Stimulated activated CD8-positive, alpha-beta memory T cell treated with anti-CD3 and anti-CD28 coated beads, Interleukin-15, amount 100 ng/mL, for 4 hours (primary cell): ENCODE measurements at places on chromosomes 12 and 14.
A peak's percentile ranks its signal among the peaks of the same experiment; 100 is the strongest.

- DNase-seq: no peak
Measured at GRCh38 chr14:59028476-59029202, 159.8 kb upstream of the DAAM1 start.

DNA sequence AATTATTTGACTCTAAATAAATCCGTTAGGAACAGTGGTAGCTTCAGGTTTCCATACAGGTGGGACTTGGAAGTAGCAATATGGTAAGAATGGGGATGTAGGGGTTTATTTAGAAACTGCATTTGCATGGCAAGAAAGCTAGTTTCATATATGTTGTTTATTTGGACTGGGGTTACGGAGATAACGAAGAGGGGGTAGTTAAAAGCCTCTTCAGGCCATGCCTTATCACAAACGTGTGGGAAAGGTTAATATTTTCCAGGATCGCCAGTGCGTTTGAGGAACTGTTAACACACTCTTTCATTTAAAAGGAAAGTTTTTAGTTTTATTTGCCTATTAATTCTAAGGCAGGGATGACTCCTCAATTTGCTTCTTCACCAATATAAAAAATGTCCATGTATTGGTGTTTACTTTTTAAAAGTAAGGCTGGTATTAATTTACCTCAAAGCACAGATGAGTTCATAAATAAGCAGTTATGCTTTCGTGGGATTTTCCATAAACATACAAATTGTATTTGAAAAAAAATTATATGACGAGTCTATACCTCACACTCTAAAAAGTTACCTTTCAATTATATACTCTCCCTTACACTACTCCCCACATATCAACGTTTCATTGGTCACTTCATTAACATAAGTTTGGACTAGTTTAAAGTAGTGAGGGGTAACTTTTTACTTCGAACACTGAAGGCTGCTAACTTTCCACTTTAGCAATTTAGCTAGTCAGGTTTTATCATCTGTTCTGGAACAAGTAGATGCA, 814 bp downstream of the RAB2B start:
- no peak for DNase-seq

DNA sequence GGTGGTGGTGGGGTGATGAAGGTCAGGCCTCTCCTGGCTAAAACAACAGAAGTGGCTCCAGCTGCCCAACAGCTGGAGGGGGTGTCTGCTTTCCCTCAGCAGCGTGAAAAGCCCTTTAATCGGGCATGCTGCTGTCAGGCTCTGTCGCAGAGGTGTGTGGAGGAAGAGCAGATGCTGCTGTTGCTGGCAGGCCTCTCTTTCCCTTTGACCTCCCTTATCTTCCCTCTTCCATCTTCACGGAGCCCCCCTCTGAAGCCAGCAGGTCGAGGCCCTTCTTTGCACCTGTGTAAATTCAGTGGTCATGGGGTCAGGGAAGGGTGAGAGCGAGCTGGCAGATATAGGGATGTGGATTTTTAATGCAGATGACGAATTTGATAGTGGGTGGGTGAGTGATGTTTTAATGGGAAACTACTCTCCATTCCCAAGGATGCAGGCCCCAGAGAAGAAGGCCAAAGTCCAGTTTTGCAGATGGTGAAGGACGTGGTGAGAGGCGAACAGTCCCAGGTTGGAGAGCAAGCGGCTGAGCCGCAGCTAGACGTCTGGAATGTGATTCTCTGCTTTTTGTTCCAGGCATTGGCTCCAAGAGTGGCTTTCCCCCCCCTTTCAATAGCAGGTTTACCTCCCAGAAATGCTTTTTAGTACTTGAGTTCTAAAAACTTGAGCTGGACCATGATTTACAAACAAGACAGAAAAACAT, 64.0 kb downstream of the SMOC1 start:
- no peak for DNase-seq

DNA sequence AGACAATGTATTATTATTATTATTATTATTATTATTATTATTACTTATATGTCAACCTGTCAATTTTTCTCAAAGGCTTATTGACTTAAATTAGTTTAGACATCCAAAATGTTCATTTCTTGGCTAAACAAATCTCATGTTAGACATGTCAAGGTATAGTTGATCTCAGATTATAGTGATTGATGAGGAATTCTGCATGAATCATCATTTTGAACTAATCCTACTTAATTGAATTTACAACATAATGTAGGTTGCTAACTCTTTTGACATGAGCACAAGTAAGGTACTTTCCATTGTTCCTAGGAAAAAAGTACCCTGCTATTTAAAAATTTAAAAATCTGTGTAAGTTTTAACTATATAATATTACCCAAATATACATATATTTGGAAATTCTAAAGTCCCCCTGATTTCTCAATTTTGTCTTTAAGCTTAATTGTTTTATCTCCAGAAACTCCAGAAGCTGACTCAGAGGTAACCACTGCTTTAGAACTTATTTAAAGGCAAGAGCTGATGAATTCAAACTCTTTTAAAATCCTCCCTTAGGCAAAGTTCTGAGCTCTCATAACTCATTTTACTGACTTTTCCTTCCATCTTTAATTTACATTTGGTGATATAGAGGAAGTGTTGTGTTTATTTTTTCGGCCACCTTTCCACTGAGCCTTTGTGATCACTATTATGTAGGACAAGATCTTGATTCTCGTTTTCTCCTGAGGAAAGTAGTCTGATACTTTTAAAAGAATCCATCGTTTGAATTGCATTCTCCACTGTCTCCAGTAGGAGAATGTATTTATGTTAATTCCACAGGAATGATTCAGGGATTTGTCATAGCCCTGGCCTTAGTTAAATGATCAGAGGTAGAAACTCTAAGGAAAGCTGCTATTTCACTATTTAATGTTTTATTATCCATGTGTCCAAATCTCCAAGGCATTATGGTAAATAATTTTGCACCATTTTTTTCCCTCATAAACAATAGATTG, 1304.5 kb downstream of the AACS start:
- DNase-seq: no peak

DNA sequence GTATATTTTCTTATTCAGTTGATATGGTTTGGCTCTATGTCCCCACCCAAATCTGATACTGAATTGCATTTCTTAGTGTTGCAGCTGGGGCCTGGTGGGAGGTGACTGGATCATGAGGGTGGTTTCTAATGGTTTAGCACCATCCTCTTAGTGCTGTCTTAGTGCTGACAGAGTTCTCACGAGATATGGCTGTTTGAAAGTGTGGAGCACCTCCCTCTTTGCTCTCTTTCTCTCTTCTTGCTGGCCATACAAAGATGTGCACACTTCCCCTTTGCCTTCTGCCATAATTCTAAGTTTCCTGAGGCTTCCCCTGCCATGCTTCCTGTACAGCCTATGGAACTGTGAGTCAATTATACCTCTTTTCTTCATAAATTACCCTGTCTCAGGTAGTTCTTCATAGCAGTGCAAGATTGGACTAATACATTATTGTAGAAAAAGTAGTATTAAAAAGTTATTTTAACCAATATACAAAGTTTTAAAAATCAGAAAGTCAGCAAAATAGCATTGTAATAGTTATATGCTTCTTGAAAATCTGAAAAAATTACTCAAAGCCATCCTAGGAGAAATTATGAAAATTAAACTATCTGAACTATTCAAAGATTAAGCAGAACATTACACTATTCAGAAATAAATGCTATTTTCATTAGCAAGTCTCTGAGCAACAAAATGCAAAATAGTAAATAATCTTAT, 84.1 kb downstream of the PPP1R12A start:
- no peak for DNase-seq

GRCh38 chr12:92208613-92209121, 63.0 kb upstream of the BTG1 start:
- DNase-seq: no peak

GRCh38 chr14:24283796-24284460, 12.5 kb upstream of the RABGGTA start:
- no peak for DNase-seq

GRCh38 chr14:73771848-73772638, 57.9 kb upstream of the PNMA1 start:
- DNase-seq: peak; percentile 58

GRCh38 chr14:44895716-44896115, 66.0 kb downstream of the KLHL28 start:
- DNase-seq: no peak

- no peak for DNase-seq
Measured at GRCh38 chr12:121209221-121209620, 708 bp upstream of the P2RX4 start.

DNA sequence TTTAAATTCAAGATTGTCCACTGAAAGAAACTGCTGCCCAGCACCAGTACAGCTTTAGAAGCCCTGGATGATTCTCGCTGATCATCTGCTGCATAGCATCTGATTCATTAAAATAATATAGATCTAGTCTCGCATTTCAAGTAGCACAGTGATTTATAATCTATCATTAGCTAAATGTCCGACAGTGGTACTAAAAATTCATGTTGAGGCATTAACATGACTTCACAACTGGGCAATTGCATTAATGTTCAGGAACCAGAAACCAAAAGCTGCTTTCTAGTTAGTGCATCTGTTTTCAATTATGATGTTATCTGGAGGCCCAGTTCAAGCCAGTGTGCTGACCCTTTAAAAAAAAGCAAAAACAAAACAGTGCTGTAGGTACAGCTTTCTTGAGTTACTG, 1987.2 kb upstream of the SEL1L start:
- DNase-seq: no peak

DNA sequence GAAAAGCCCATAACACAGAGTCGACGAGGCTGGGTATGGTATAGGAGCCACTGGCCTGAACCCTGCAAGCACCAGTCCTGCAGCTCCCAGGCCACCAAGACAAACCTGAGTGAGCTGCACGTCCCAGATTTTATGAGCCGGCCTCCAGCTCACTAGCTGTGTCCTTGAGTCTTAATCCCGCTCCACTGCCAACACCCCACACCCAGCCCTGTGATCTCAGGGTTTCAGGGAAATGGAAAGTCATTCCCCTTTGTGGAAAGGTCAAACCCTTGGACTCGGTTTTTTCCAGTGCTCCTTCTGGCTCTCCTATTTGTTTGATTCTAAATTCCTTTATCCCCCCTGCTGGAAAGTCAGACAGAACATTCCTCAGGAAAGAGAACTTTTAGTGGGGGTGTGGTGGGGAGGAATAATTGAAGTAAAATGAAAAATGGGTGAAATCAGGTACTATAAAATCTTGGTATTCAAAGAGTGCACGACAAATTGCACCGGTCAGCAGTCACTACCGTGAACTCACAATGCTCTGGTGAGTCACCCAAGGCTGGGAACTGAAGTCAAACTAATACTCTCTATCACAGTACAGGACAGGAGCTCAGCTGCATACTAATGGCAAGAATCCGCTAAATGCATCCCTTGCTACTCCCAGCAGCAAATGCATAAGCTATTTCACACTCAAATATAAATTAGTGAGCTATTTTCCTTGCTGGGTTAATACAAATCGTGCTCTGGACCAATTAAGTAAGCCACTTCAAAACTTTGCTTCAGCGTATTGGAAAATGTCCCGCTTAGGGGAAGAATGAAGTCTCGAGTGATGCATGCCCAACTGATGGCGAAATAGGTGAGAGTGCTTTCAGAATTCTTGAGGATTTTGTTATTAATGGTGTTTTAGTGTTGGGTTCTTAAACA, 9.0 kb downstream of the PITPNM2 start:
- no peak for DNase-seq
